PC-9 (cell line): ENCODE measurements at places on chromosomes 11 and 22. TPM values are rescaled to one million over a fixed set of nuclear protein-coding genes. Genes with fewer than 3 reads are reported as not detected.
A peak's percentile ranks its signal among the peaks of the same experiment; 100 is the strongest.

GRCh38 chr11:10366568-10367331 is 61.9 kb downstream of the ADM start:
- peak; percentile 73 for DNase-seq
- H3K27me3 ChIP-seq: no peaks in the 10 kb centered on the region
- H3K27ac ChIP-seq: no peak overlapping the region
- H3K4me3 ChIP-seq: no peak overlapping the region
- no peaks in the 10 kb centered on the region for H3K36me3 ChIP-seq
- H3K4me1 ChIP-seq: no peaks in the 10 kb centered on the region

GRCh38 chr11:69156235-69156639 is 502 bp downstream of the SMIM38 start:
- no peaks in the 10 kb centered on the region for H3K36me3 ChIP-seq
- H3K4me1 ChIP-seq: peaks cover 15% of the 10 kb centered on the region
- DNase-seq: no peak
- H3K4me3 ChIP-seq: no peak overlapping the region

- no peak overlapping the region for H3K27ac ChIP-seq
- H3K36me3 ChIP-seq: no peaks in the 10 kb centered on the region
- H3K4me3 ChIP-seq: no peak overlapping the region
Measured at GRCh38 chr11:105466582-105467228, 143.2 kb upstream of the GRIA4 start.

DNA sequence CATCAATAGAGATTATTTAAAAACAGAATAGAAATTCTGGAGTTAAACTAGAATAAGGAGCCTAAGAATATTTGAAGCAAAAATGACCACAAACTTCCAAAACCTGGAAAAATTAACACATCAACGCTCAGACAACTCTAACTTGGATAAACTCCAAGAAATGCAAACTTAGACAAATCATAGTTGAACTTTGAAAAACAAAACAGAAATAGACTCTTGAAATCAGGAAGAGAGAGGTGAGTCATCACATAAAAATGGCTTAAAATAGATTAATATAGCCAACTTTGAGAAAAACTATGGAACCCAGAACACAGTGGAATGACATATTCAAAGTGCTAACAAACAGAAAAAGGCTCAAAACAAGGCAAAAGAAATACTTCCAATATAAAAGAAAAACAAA is 974.2 kb downstream of the JRKL start:
- no peaks in the 10 kb centered on the region for H3K27me3 ChIP-seq
- no peak overlapping the region for H3K27ac ChIP-seq
- no peaks in the 10 kb centered on the region for H3K4me1 ChIP-seq
- no peak for DNase-seq
- no peak overlapping the region for H3K4me3 ChIP-seq

GRCh38 chr11:69352166-69352565 is 58.2 kb downstream of the MYEOV start:
- H3K4me1 ChIP-seq: peaks cover 51% of the 10 kb centered on the region
- H3K36me3 ChIP-seq: peaks cover 62% of the 10 kb centered on the region
- peak overlapping the region; percentile 73 for H3K27ac ChIP-seq
- no peaks in the 10 kb centered on the region for H3K27me3 ChIP-seq
- DNase-seq: no peak

- no peak overlapping the region for H3K27ac ChIP-seq
- no peaks in the 10 kb centered on the region for H3K4me1 ChIP-seq
- no peak overlapping the region for H3K4me3 ChIP-seq
- DNase-seq: no peak
Measured at GRCh38 chr11:15180212-15180792, 65.6 kb downstream of the INSC start.

- H3K27ac ChIP-seq: peak overlapping the region; percentile 52
- peak overlapping the region; percentile 89 for H3K4me3 ChIP-seq
- H3K36me3 ChIP-seq: no peaks in the 10 kb centered on the region
Measured at GRCh38 chr11:110431051-110431672, 1.4 kb downstream of the FDX1 start.

GRCh38 chr11:6333095-6333494 is 12.8 kb upstream of the CAVIN3 start:
- H3K27me3 ChIP-seq: no peaks in the 10 kb centered on the region
- no peak overlapping the region for H3K4me3 ChIP-seq
- no peak overlapping the region for H3K27ac ChIP-seq
- no peak for DNase-seq
- H3K4me1 ChIP-seq: no peaks in the 10 kb centered on the region

GRCh38 chr11:33970984-33971466 is 79.1 kb upstream of the LMO2 start:
- no peaks in the 10 kb centered on the region for H3K27me3 ChIP-seq
- no peak overlapping the region for H3K4me3 ChIP-seq

DNA sequence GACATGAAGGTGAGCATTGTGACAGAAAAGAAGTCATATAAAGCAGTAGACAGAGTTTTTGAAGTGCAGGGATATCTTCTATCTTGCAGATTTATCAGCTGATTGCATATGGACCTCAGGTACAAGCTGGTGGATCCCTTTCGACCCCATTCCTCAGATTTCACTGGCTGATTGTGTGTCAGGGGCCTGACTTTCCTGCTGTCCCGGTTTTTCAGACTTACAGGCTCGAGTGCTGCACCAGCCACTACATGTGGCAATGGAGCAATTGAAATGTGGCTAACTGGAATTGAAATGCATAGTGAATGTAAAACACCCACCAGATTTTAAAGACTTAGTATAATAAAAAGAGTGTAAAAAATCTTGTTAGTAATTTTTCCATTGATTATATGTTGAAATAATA is 50.3 kb downstream of the CLMP start:
- H3K27ac ChIP-seq: peak overlapping the region; percentile 96
- no peaks in the 10 kb centered on the region for H3K36me3 ChIP-seq
- peak; percentile 65 for DNase-seq
- no peaks in the 10 kb centered on the region for H3K27me3 ChIP-seq
- H3K4me3 ChIP-seq: peak overlapping the region; percentile 28; the same call in 1 of the 2 replicates

- H3K4me3 ChIP-seq: no peak overlapping the region
- H3K4me1 ChIP-seq: no peaks in the 10 kb centered on the region
- H3K27me3 ChIP-seq: peaks cover 28% of the 10 kb centered on the region
- no peak overlapping the region for H3K27ac ChIP-seq
- no peaks in the 10 kb centered on the region for H3K36me3 ChIP-seq
Measured at GRCh38 chr11:57484141-57484710, 23.9 kb downstream of the RTN4RL2 start.

DNA sequence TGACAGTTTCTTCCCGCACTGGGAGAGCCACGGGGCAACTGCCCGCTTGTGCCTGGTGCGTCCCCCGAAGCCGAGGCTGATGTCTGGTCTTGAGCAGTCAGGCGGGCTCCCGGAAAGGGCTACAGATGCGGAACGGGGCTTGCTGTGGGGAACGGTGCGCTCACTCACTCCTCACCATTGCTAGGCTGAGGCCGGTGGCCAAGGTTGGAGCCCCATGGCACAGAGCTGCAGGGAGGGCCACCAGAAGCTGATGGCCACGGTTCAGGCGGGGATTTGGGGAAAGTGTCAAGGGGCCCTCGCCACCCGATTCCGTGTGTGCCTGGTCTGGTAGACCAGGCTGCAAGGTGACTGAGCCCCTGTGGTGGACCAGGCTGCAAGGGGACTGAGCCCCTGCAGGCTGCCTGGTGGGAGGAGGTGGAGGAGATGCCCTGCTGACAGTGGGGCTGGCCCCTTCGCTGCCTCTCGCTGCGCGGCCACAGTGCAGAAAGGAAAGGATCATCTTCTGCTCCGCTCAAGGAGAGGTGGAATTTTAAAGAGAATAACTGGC is 1315.8 kb downstream of the BRD1 start:
- no peak for DNase-seq
- no peaks in the 10 kb centered on the region for H3K4me1 ChIP-seq
- no peaks in the 10 kb centered on the region for H3K36me3 ChIP-seq
- H3K27me3 ChIP-seq: peaks cover 96% of the 10 kb centered on the region
- H3K27ac ChIP-seq: no peak overlapping the region

DNA sequence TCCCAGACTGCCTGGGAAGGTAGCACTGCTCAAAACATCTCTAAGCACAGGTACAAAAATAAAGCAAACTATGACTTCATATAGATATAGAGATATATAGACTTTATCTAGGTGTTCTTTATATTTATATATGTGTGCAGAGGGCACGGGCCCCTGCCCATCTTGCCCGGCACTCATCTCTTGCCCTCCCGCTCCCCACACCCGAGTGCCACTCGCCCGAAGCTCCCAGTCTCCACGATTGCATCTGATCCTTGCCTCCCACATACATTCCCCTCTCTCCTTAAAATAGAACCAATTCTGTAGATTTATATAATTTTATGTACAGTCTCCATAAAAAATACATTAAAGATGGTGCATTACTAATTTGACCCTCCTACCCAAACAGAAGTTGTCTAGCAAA is 55.5 kb downstream of the IGSF9B start:
- H3K4me3 ChIP-seq: no peak overlapping the region
- H3K27me3 ChIP-seq: peaks cover 47% of the 10 kb centered on the region
- H3K27ac ChIP-seq: no peak overlapping the region

DNA sequence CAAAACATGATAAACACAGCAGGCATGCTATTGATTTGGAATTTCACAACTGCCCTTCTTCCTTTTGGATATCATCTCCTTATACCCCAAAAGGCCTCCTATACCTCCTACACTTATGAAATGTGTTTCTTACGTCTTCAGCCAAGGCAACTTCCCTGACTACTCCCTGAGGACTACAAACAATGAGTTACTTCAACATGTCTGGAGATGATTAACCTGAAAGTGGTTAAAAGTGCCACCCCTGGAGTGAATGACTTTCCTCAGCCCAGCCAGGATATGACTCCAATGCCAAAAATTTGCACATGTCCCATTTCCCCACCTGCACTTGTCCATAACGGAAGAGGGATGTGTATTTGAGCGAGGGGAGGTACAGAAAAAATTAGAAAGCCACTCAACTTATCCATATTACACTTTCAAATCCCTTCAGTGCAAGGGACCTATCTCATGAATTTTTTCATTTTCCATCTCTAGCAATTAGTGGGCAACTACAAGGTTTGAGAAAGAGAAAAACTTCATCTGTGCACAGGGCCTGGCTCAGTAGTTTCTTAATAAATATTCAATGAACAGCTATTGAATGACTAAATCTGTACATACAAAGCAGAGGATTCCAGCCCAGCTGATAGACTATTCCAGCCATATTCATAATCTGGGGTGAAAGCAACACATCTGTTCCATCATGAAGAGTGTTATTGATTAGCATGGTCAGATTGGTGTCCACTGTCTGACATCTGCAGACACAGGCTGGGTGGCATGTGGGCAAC is 36.8 kb downstream of the KIRREL3 start:
- no peaks in the 10 kb centered on the region for H3K4me1 ChIP-seq
- no peak for DNase-seq
- no peak overlapping the region for H3K4me3 ChIP-seq

GRCh38 chr22:30193031-30193775 is 53.4 kb downstream of the LIF start:
- H3K4me1 ChIP-seq: peaks cover 64% of the 10 kb centered on the region
- no peaks in the 10 kb centered on the region for H3K27me3 ChIP-seq
- H3K36me3 ChIP-seq: no peaks in the 10 kb centered on the region
- H3K27ac ChIP-seq: peak overlapping the region; percentile 99
- DNase-seq: no peak

- no peaks in the 10 kb centered on the region for H3K27me3 ChIP-seq
- H3K27ac ChIP-seq: no peak overlapping the region
- no peaks in the 10 kb centered on the region for H3K36me3 ChIP-seq
- peak; percentile 52 for DNase-seq
Measured at GRCh38 chr11:1351278-1351937, 38.3 kb upstream of the BRSK2 start.

DNA sequence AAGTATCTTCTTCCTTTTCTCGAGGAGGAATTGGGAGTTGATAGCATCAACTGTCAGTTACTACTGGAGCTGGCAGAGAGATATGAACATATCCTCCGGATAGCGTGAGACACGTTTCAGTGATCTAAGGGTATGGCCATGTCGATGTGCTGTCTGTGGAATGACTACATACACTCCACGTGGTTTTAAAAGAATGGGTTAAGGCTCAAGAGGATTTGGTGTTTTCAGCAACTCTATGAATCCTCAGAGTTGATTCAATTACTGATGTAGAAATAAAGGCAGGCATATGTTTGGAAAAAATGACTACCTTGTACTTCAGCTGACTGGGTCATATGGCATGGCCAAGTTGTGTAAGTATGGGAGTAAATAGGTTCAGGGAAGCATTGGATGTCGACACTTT is 22.9 kb downstream of the MMP13 start:
- no peak overlapping the region for H3K27ac ChIP-seq
- DNase-seq: no peak
- H3K27me3 ChIP-seq: 0 out of 2 replicates have a peak, but pooled peaks cover 4% of the 10 kb centered on the region
- no peaks in the 10 kb centered on the region for H3K4me1 ChIP-seq
- no peak overlapping the region for H3K4me3 ChIP-seq

DNA sequence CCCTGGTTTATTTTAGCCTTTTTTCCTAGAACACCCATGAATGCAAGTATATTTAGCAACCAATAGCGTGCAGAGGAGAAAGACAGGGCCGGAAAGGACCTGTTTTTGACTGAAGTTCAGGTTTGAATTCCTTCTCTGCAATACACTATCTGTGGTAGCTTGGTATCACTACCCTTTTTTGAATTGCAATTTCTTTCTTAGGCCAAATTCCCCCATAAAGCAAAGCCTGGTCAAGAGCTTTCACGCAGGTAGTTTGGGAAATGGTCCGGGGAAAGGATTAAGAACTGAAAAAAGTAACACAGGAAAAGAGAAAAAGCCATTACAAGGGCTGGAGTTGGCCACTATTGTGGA is 38.8 kb upstream of the PAMR1 start:
- H3K36me3 ChIP-seq: 0 out of 2 replicates have a peak, but pooled peaks cover 3% of the 10 kb centered on the region
- no peaks in the 10 kb centered on the region for H3K27me3 ChIP-seq
- H3K27ac ChIP-seq: no peak overlapping the region
- DNase-seq: no peak

DNA sequence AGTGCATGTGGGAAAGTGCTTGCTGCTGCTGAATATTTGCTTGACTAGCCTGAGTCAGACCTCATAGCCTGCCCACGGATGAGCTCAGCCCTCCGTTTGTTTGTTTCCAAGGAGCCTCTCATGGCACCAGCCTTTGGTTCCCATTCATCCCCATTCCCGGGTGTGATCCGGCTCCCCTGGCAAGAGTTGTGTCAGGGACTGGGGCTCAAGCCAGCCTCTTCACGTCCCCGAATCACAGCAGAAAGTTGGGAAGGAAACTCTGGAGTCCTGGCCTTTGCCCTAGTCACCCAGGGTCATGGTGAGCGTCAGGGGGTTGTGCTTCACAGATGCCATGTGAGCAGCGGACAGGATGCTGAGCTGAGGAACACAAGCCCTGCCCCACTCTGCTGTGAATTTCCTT is 13.8 kb downstream of the SEC14L3 start:
- H3K36me3 ChIP-seq: no peaks in the 10 kb centered on the region
- DNase-seq: no peak
- H3K27ac ChIP-seq: no peak overlapping the region
- no peak overlapping the region for H3K4me3 ChIP-seq

GRCh38 chr11:33879375-33879774 is 12.5 kb downstream of the LMO2 start:
- H3K4me1 ChIP-seq: no peaks in the 10 kb centered on the region
- H3K36me3 ChIP-seq: no peaks in the 10 kb centered on the region
- no peak overlapping the region for H3K27ac ChIP-seq
- peaks cover 67% of the 10 kb centered on the region for H3K27me3 ChIP-seq
- no peak overlapping the region for H3K4me3 ChIP-seq

The DLG2 gene
- 4.4 and 6.4 TPM in 2 replicates for total RNA-seq

The APOA4 gene
- total RNA-seq: not detected in 2 replicates

The POU2AF1 gene
- total RNA-seq: 0.37 TPM in 1 of 2 replicates, not detected in the other

The TBX10 gene
- total RNA-seq: not detected in 2 replicates

The MYBPC3 gene
- not detected in 2 replicates for total RNA-seq

The TSPAN32 gene
- total RNA-seq: not detected in 2 replicates

The C11orf21 gene
- not detected in 2 replicates for total RNA-seq

The RASSF10 gene
- 0.35 and 0.55 TPM in 2 replicates for total RNA-seq
